ENCODE measurements at places on chromosomes 4 and X.

DNA sequence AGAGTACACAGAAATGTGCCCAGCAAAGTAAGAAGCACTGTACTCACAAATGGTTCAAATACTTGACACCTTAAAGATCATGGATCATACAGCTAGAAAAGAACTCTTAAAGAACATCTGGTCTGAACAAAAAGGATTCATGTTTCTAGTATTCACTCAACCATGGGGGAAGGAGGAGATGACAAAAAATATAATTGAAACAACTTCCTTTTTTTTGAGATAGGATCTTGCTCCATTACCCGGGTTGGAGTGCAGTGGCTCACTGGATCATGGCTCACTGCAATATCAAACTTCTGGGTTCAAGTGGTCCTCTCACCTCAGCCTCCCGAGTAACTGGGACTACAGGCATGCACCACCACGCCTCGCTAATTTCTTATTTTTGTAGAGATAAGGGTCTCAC is 6.0 kb downstream of the DHX15 start:
- no peak for DNase-seq

- DNase-seq: no peak
Observed at GRCh38 chr4:173685165-173685830, 155.3 kb upstream of the HAND2 start.

DNA sequence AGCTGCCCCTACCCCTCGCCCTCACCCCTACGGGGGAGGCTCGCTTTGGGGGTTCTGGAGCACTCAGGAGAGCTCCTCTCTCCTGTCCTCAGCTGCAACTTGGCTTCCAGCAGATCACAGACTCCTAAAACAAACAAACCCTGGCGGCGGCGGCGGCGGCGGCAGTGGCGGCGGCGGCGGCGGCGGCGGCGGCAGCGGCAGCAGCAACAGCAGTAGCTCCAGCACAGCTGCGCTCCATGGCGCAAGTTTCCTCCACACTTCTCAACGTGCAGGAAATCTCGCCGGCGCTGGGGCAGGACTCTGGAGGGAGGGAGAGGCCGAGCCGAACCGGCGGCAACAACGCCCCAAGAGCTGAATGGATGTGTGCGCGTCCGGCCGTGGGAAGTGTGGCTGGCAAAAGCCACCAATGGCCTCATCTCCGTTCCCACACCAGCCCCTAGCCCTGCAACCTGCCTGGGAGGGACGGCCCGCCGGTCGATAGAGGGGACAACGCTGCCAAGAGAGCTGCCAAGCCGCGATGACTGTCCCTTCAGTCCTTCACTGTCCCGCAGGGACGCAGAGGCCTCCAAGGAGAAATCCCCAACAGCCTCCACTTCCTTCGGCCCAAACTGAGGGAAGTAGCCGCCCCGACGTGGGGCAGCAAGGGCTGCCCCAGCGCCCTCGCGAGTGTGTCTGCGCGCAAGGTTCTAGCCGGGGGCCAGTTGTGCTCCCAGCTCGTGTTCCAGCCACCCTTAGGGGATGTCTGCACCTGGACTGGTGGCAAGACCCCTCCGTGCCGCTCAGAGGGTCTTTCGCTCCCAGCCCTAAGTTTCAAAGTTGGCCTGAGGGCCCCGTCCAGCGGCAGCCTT is 775 bp downstream of the SHROOM4 start:
- DNase-seq: peak; percentile 41

- DNase-seq: no peak
Observed at GRCh38 chr4:120709991-120710390, 212.5 kb downstream of the PRDM5 start.

- no peak for DNase-seq
Observed at GRCh38 chr4:175616287-175616686, 195.8 kb downstream of the GPM6A start.

DNA sequence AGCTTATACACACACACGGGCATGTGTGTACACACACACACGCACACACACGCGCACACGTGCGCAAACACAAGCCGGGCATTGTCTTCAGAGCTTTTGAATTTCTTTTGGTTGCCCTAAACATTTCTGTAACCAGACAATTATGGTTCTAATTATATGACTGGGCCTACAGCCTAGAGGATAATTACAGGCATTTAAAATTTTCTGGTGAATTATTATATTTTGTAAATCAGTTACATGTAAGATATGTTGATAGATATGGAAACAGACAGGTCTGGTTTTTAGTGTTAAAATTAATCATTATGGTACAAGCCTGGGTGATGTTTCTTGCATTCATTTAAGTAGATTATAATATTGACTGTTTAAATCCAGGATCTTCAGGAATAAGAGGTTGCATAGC is 1120.5 kb downstream of the ADGRL3 start:
- DNase-seq: no peak

GRCh38 chr4:26753617-26754016 is 107.0 kb upstream of the STIM2 start:
- DNase-seq: no peak

DNA sequence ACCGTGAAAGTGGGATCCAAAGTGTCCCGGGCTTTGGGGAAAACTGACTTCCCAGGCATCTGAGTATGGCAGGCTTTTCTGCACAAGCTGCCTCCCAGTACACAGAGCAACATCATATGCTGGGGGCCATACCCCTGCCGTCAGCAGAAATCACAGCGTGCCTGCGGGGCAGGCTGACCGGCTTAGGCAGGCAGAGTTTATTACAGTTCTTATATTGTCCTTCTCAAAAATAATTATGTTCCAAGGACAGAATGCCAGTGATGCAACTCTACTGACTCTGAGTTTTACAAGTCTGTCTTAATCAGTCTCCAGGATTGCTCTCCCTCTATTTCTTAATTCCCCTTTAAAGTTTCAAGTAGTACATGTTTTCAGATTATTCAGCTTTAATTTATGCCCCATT is 37.0 kb downstream of the IL21 start:
- peak; percentile 37 for DNase-seq

DNA sequence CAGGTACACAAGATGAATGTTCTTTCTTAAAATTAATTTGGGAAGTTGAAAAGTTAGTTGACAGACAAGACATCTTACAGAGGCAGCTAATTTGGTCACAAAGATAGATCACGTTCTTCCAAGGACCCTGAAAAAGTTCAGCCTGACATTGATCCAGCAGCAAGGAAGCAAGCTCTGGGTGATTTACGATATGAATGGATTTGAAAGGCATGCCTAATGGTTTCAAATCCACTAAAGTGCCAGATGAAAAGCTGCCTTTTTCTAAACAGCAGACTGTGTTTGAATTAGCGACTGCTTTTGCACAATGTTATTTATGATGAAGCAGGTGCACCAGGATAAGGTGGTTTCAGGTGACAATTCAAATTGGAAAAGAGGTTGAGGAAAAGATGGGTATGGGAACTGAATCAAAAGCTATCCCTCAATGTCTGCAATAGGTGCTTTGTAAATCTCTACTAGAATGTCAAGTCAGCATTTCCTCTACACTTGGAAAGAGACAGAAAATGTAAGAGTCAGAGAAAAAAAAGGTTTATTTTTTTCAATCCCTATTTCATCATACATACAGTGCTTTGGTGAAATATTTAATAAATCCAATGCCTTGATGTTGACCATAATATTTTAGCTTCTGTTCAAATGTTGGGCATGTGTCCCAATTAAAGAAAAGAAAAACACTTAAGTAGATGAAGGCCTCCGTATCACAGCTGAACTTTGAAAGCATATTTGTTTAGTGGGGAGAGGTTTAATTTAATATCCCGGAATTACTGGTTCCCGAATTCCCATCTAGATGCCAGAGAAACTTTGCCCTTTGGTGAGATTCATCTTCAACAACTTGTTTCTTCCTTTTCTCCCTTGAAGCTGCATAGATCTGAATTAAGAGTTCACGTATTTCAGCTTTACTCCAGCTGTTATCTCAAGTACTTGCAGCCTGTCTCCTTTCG is 6.0 kb downstream of the RASGEF1B start:
- no peak for DNase-seq

- DNase-seq: no peak
Observed at GRCh38 chr4:80213117-80213815, 16.0 kb downstream of the PRDM8 start.

All from dorsolateral prefrontal cortex (tissue), 122 donors.